ENCODE measurements at places on chromosomes 16 and 17.

GRCh38 chr16:21263640-21264570, 14.2 kb downstream of the CRYM start:
- DNase-seq, result no peak

GRCh38 chr16:16095646-16096045, 127.6 kb downstream of the ABCC6 start:
- DNase-seq, result no peak

DNA sequence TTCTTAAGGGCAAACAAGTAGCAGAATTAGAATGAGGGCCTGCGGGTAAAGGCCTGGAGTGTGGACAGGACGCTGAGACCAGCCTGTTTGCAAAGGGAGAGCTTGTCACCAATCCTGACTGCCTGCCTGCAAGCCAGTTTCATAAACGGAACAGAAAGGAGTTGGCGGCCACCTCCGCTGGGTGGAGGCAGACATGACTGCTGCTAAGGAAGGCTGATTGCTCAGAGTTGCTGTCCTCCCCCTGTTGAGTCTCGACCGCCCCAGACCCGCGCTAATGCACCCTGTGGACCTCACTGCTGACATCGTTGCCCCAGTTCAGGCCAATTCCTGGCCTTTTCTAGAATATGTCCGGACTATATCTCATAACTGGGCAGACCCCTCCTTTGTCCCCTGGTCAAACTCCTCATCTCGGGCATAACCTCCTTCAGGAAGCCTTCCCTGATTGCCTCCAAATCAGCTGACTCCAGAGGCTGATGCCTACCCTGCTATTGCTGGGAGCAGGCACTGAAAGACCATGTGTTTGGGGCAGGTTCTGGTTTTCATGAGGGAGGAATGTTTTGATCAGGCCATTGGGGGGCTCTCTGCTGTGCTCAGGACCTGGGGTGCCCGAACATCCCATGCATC, 153.0 kb upstream of the CIBAR2 start:
- no peak for DNase-seq

DNA sequence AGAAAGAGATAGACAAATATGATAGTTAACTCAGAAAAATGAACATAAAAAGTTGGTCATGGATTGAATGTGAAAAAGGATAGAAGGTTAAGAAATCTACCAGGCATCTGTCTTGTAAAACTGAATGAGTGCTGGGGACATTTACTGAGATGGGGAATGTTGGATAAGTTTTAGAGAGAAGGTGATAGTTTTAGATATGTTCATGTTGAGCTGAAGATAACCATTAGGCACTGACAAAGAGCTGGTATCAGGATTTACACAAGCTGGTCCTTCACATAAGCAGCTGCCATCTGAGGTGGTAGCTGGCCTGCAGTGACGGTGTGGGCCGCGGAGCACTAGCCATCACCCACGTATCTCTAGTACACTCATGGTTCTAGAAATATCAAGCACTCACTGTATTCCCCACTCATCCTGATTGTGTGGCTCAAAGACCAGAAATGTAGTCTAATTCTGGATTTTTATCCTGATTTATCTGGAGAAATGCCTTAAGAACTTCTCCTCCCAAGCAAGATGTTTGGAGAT, 194.4 kb upstream of the KCNJ16 start:
- DNase-seq, result no peak

DNA sequence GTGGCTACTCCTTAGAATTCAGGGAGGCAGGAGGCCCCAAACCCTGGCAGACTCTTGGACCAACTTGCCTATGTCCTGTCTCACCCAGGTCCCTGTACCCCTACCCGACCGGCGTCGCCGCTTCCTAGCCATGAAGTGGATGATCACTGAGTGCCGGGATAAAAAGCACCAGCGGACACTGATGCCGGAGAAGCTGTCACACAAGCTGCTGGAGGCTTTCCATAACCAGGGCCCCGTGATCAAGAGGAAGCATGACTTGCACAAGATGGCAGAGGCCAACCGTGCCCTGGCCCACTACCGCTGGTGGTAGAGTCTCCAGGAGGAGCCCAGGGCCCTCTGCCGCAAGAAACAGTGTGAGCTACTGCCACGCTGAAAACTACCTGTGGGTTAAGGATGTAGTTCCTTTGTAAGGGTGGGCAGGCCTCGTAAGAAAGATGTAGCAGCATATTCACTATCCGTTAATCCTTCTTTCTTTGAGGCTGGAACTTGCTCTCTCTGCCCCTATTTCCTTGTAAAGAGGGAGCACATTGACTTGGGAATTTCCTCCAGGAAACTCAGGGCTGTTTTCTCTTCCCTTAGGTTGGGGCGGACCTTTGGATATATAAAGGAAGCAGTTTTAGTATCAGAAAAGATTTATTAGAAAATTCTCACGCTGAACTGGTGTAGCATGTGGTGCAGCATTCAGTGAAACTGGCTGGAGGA, 4.1 kb downstream of the MRPS7 start:
- no peak for DNase-seq

All from right lobe of liver (tissue), 6 donors.